ENCODE measurements at places on chromosomes 6 and 20.

DNA sequence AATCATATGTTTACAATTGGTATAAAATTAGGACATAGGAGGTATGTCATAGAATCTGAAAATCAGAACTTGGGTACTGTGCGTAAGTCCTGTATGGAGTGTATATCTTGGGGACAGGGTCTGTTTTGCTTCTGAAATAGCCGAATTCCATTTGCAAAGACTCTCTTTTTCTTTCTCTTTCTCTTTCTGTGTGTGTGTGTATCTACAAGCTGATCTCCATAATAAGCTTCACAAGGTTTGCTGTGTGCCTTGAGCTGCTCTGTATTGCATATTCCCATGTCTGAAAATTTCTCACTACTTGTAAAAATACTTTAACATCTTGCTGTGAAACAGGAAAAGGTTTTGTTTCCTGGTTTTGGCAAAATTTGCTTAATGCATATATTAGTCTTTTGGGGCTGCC lies 29.5 kb downstream of the STX11 start:
- DNase-seq: no peak

- DNase-seq: no peak
Observed at GRCh38 chr6:166281104-166281503, 27.1 kb downstream of the PRR18 start.

DNA sequence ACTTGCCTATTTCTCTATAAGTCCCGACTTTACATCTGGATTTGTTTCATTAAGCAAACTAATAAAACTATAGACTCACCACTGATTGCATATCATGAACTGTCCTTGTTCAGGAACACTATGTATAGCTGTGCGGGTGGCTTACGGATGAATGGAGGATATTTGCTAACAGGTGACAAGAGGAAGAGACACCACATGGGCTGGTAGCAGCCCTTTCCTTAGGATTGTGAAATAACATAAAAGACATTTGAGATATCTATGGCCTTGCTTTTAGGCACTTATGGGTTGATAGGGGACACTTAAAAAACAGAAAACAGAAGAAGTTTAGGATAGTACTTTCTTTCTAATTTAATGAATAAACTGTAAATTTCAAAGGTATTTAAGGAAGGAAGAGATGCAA lies 5.0 kb upstream of the CAP2 start:
- no peak for DNase-seq

DNA sequence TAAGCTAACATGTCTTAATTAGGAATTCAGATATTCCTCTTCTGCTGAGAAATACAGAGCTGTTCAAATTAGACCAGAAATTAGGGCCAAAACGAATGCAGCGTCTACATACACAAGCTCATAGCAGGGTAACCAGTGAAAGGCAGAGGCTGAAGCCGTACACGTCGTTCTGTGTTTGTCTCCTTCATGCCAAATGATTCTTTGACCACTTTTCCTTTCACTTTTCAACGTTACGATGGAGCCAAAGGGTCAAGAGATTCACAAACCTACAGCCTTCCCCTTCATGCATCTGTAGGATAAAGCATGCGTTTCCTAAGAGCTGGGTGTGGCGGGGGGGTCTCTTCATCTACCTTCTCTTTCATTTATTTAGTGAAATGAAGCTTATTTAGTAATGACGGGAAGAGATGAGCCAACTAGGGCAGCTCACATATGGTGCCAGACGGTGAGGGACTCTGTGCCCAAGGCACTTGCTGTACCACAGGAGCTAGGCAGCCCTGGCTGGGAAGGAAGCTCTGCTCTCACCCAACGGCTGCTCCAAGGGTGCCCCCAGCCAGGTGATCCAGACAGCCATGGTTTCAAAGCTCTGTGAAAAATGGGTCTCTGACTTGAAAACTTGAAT lies 178.0 kb downstream of the ATXN1 start:
- DNase-seq: no peak

DNA sequence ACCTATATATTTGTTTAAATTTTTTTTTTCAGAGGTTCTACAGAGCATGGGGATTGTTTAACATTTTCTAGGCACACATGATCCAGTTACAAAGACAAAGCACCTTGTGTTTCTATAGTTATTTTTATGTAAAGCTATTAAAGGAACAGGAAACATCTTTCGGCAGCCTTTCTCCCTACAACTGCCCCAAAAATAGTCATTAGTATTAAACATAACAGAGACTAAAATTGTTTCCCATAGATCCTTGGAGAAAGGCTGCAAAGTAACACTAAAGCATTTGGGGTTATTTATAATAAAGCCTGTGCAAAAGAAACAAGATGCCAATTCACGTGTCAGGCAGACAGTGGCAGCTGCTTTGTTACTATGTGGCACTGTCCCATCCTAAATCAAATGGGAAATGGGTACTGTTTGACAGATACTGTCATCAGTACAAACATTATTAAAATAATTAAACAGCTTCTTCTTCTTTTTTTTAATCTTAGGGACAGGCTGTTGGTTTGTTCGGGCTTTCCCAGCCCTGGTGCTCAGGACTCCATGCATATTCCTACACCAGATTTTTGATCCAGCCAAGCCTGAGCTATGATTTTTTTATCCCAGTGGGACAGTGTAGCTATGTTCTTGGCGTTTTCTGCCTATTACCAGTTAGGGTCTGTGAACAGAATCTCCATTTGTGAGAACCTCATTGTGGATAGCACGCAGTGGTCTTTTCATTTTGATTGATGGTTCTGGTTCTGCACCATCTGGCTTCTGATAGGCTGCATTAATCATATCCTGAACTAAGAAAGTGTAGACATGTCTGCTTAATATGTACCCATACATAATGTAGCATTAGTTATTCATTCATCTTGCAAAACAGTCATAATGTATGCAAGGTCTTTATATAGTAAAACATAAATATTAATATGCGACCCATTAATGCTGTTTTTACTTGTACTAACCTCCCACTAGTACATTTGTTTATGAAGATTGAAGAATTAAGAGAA lies 460.4 kb upstream of the SOX4 start:
- DNase-seq: no peak

GRCh38 chr6:119350202-119350951 lies 816 bp upstream of the MAN1A1 start:
- no peak for DNase-seq

- DNase-seq: no peak
Observed at GRCh38 chr6:2396846-2397630, 151.6 kb upstream of the GMDS start.

DNA sequence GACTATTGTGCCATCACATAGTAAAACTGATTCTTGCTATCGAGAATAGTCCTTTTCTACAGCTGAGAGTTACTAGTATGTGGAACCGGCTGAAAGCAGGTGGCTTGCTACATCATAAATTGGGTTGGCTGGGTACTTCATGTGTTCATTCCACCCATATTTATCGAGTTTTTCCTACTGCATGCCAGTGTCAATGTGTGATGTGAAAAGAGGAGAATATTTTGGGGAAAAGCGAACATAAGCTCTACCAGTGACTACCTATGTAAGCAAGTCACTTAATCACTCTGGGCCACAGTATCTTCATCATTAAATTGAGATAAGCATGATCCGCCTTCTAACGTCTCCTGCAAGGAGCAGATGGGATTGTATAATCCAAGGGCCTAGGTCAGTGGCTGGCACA lies 61.0 kb downstream of the TSHZ2 start:
- no peak for DNase-seq

DNA sequence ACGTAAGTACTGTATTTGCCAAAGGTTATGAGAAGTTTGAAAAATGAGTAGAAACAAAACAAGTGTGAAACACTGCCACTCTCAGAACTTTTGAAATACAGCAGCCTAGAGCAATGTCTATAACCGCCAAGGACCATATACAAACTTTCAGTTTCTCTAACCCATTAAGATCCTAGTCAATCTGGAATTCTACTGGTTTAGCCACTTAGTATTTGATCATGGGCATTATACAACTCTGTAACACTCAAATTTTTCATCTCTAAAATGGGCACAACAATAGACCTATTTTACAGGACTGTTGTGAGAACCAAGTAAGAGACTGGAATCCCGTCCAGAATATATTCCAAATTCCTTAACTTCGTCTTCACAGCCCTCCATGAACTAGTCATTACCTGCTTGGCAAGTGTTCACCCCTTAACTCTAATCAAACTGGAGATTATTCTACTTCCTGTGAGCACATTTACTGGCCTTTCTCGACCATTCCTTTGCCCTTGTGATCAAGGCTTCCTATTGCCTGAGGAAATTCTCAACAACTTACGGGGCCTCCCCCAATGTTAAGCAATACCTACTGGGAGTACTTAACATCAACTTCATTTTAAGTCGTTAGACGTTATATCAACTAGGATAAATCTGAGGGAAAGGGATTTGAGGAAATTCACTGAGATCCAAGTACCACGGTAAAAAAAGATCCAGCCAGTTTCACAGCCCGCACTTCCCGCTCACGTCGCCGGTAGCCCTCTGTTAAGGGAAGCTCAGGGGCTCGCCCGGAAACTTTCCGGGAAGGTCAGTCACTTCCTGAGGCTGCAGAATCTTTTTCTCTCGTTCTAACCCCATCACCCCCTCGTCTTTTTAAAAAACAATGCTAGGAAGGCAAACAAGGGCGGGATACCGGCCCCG lies 1.1 kb downstream of the EIF2S2 start:
- DNase-seq: no peak

GRCh38 chr20:62536871-62537401 lies 61.1 kb upstream of the GATA5 start:
- DNase-seq: no peak

DNA sequence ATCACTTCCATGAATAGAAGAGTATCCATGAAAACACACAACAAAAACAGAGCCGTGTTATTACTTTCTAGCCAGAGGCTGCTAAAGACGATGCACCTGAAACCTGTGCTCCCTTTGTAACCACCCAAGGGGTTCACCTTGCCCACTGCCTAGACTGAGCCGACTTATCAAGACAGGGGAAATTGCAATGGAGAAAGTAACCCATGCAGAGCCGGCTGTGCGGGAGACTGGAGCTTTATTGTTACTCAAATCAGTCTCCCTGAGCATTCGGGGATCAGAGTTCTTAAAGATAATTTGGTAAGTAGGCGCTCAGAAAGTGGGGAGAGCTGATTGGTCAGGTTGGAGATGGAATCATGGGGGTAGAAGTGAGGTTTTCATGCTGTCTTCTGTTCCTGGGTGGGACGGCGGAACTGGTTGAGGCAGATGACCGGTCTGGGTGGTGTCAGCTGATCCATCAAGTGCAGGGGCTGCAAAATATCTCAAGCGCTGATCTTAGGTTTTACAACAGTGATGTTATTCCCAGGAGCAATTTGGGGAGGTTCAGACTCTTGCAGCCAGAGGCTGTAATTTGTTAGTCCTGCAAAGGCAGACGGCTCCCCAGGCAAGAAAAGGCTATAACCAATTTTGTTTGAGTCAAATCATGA lies 366.6 kb downstream of the PREX1 start:
- DNase-seq: no peak

- no peak for DNase-seq
Observed at GRCh38 chr6:170251776-170252571, 38.9 kb downstream of the DLL1 start.

DNA sequence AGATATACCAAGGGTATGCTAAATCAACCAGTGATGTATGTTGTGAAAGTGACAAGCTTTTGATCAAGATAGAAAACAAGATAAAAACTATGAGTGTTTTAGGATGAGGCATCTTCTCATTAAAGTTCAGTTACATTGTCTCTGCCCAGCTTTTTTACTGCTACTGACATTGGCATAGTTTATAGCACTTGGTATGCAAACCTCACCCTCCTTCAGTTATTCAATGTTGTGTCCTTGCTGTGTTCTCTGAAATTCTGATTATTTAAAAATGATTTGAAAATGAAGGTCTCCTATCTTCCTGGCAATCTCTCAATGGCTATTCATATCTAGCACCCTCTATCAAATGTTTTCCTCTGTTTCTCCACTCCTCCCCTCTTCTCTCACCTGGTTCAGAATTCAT lies 6.7 kb upstream of the MYLIP start:
- DNase-seq: no peak

DNA sequence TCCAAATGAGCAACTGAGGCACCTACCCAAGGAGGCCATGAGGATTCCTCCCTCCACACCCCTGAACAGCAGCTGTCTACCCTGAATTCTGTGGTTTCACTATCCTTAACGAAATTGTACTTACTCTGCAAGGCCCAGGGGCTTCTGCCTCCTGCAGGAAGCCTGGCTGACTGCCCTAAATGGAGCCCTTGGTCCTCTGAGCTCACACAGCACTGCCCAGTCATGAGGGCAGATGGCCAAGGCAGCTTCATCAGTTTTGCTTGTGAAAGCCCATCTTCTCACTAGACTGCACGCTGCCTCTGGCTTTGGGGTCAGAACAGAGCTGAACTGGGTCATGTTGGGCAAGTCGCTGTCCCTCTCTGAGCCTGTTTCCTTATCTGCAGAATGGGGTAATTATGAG lies 26.4 kb upstream of the SIRPA start:
- DNase-seq: no peak

DNA sequence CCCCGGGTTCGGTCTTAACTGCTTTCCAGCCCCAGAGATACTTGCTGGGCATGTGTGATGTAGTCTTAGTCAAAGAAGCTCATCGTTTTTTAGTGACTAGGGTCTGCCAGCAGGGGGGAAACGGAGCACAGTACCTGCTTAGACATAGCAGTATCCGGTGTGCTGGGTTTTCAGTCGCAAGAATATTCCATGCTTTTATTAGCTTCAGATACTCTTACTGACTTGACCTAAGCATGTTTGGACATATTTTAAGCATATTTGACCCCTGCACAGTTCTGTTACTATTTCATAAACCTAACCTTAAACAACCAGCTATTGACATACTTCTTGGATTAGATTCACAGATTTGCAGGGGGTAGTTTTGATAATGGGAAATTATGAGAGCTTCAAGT lies 3.0 kb downstream of the E2F3 start:
- peak; percentile 61 for DNase-seq

- DNase-seq: no peak
Observed at GRCh38 chr6:35489995-35490791, 6.7 kb downstream of the TEAD3 start.

GRCh38 chr6:32152769-32153563 lies 975 bp upstream of the PPT2 start:
- no peak for DNase-seq

DNA sequence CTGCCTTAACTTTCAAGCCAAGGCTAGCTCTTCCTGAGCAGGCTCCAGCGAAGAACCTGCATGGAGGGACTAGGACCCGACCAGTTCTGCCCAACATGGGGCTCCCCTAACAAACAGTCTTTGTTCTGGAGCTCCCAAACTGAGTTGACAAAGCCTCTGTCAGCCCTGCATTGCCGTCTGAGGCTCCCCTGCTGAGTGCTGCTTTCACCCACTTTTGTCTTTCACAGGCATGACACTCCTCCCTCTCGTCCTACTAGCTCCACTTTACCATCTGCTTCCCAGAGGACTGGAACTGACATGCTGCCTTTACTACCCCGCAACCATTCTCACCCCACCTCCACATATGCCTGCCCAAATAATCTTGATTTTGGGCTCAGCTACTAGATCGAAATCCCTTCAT lies 45.1 kb upstream of the B4GALT5 start:
- DNase-seq: no peak

- no peak for DNase-seq
Observed at GRCh38 chr6:33799454-33800113, 4.2 kb downstream of the MLN start.

GRCh38 chr20:63574829-63575743 lies 1.0 kb upstream of the HELZ2 start:
- no peak for DNase-seq
